Fibroblast of lung (primary cell): ENCODE measurements at places on chromosomes 2 and 18.

- DNase-seq, result peak; percentile 72
These were observed 3.3 kb downstream of the PTGR3 start for GRCh38 chr18:75205514-75206132.

DNA sequence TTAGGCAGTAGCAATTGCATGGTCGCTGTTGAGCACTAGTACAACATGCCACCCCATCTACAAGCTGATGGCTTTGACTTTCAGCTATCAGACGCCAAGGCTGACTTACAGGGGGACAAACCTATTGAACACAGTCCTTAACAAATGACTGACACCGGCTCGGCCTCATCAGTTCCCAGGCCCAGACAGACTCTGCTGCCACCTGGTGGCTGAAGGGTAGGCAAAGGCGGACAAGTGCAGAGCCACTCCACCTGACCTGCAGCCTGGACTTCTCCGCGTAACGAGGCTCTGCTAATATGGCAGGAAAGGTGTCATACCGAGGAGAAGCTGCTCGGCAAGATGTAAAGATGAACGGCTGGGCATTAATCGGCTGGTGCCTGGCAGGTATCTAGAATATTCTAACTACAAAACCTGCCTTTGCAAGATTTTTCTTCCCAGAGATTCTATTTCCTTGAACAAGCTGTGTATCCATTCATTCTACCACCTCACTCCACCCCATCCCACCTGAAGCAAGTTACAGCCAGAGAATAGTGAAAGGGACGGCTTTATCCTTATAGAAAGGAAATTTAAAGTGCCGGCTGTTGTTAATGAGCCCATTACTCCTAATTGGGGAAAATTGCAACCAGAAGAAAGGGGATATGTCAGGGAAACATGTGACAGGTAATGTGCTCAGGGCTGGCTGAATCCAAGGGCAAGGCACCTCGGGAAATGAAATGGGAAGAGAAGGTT, 67.4 kb downstream of the STEAP3 start:
- peak; percentile 36 for DNase-seq

- no peak for DNase-seq
These were observed 10.7 kb upstream of the FAM136A start for GRCh38 chr2:70312560-70312959.

DNA sequence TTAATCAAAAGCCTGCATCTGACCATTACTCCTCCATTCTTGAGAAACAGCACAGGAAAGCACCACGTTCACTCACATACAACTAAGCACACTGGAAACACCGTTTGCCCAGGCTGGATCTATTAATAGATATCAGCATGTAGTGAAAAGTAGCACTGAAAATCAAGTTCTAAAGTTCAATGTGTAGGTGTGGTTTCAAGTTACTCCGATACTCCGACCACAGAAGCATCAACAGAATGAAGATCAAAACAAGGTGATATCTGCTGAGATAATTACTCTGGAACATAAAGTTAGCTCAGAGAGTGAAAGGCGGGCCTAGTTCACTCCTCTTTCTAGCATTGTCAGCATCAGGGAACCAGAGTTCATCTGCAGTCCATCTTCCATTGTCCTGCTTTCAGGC, 1367.4 kb upstream of the ACVR2A start:
- peak; percentile 20 for DNase-seq

GRCh38 chr18:59072727-59073421, 66.8 kb upstream of the SEC11C start:
- no peak for DNase-seq

DNA sequence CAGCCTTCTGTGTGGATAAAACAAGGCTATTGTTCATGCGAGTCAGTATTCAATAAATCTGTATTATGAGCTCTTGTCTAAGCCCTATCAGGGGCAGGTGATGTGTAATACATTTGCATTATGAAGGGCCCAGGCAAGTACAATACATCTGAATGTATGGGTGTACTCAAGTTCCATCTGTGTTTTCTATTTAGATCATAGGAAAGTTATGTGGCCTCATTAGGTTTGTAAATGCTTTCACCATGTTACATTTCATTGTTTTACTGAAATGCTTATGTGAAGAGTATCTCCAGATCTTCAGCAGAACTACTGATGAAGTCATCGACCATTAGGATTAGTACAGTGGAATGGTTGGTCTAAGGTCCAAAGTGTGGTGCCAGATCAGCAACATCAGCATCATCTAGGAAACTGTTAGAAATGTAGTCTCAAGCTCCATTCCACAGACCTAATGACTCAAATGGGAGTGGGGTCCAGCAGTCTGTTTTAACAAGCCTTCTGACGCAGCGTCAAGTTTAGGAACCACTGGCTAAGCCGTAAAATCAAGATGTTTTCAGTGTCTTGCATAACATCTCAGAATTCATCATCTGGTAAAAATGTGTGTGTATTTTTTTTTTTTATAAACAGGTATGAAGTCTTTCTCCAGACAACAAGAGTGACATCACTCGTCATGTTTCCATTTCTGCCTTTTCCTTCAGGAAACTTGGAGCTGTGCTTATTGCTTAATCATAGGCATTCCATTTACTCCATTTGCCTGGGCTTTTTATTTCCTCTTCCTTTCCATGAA, 80.5 kb downstream of the LYPD6 start:
- peak; percentile 50 for DNase-seq

DNA sequence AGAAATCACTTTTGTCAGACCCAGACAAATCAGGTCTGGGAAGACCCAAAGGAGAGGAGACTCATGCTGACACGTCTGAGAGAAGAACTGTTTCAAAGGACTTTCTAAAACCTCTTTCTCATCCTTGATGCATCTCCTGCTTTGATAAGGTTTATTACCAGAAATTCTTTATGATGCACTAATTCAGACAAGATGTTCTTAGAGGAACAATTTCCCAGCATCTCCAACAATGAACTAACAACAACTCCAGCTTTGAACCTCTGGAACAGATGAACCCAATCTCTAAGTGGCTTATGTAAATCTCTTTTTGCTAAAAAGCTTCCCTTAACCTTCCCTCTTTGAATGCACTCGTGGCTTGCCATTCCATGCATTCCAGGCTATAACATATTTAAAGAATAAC, 15.9 kb upstream of the SERPINB11 start:
- no peak for DNase-seq

DNA sequence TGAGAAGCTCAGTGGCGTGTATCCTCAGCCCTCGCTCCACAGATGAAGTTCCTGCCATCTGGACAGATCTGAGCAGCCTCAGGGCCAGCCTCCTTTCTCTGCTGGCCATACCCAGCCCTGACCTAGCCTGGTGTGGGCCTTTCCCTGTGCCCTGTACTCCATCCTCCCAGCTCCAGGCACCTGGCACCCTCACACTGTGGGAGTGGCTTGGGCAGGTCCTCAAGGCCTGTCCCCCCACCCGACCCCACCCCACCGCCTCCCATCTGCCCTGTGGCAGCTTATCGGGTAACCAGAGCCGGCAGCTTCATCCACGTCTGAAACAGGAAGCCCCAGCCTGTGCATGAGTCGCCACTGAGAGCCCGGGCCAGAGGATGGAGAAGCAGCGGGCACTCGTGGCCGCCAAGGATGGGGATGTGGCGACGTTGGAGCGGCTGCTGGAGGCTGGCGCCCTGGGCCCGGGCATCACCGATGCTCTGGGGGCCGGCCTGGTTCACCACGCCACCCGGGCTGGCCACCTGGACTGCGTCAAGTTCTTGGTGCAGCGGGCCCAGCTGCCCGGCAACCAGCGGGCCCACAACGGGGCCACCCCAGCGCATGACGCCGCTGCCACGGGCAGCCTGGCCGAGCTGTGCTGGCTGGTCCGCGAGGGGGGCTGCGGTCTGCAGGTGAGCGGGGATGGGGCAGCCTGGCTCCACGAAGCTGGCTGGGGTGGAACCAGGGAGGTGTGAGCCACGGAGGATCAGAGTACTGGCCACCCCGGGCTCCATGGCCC, at the start of gene ESPNL:
ESPNL (plus strand) TSS at position 292 of the 772 bp plus-strand sequence; CDS start at position 372, 80 bp downstream.
- no peak for DNase-seq

GRCh38 chr2:226487573-226487972, 312.0 kb downstream of the IRS1 start:
- peak; percentile 70 for DNase-seq

DNA sequence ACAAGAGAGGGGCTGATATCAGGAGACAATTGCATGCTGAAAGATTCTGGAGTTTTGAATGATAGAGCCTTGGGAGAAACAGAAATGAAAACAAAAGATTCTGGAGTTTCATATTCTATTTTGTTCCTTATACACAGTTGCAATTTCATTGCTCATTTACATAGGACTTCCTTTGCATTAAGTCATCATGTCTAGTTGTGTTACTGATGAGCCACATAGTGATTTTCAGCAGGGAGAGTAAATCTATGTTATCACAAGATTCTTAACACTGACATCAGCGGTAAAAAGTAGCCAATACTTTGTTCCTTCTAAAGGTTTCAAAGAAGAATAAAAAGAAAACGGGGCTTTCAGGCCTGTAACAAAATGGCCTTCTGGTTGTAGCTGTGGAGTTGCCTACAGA, 7.1 kb downstream of the ADAM17 start:
- peak; percentile 48 for DNase-seq

GRCh38 chr2:239259603-239260298, 141.1 kb downstream of the HDAC4 start:
- no peak for DNase-seq

- DNase-seq, result no peak
These were observed 34.0 kb downstream of the TTLL4 start for GRCh38 chr2:218744615-218745014.

- peak; percentile 86 for DNase-seq
These were observed 109.1 kb downstream of the FIGN start for GRCh38 chr2:163626639-163627109.

DNA sequence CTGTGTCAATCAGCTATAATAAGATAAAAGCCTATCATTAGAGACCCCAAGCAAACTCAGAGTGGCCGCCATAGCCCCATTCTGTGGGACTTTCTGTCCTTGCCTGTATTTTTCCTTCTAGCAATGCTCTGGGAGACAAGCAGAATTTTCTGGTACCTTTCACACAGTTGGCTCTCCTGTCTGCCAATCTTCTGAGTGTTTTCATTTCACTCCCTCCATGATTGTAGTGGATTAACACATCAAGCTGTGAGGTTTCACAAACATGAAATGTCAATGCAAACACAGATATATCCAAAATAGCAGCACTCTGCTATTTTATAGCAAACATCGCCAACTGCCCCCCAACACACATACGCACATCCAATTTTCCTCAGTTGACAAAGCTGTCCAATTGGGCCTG, 64.9 kb downstream of the C1D start:
- no peak for DNase-seq

GRCh38 chr18:48533340-48534070, 5.3 kb upstream of the CTIF start:
- DNase-seq, result no peak
